ENCODE measurements at places on chromosomes 4 and X. TPM values are rescaled to one million over a fixed set of nuclear protein-coding genes. Genes with fewer than 3 reads are reported as not detected.

Gene CPEB2
- total RNA-seq = 13.8 TPM

Gene FATE1
- not detected for total RNA-seq

Gene GLRB
- total RNA-seq = 5.9 TPM

Gene SYP
- total RNA-seq = 0.75 TPM

Gene RS1
- total RNA-seq = not detected

Gene BCLAF3
- total RNA-seq = 9.6 TPM

Gene UGT8
- total RNA-seq = 2.2 TPM

Gene AKAP14
- not detected for total RNA-seq

Gene MRPL1
- 36.8 TPM for total RNA-seq

Gene ZDHHC15
- not detected for total RNA-seq

Gene WAS
- 0.37 TPM for total RNA-seq

- H3K36me3 ChIP-seq = no peaks in the 10 kb centered on the region
- H3K27me3 ChIP-seq = no peaks in the 10 kb centered on the region
- no peak overlapping the region for H3K4me3 ChIP-seq
- H3K4me1 ChIP-seq = peaks cover 7% of the 10 kb centered on the region
- DNase-seq = no peak
These were observed 349.8 kb downstream of the OPHN1 start for GRCh38 chrX:68083510-68083909.

DNA sequence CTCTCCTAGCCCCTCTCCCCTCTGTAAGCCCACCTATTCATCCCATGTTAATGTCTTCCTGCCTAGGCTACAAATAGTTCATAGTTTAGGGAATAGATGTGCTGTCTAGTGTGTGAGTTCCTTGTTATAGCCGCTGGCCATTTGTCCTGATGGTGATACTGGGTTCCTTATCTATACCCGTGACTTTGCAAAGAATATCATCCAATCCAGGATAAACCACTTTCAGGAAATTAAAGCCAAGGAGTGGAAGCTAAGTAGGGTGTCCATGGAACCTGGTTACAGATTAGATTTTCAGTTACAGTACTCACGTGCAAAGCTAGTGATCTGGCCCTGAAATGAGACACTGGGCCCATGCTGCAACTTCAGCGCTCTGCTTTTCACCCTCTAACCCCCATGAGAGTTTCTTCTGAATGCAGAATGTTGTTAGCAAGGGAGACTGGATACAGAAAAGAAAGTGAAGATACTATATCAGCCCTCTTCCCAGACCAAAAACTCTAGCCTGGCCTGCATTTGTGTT lies 111.4 kb downstream of the TMEM164 start:
- DNase-seq = no peak
- no peak overlapping the region for H3K4me3 ChIP-seq
- peaks cover 38% of the 10 kb centered on the region for H3K36me3 ChIP-seq
- no peak overlapping the region for H3K27ac ChIP-seq
- no peaks in the 10 kb centered on the region for H3K4me1 ChIP-seq
- H3K27me3 ChIP-seq = peaks cover 50% of the 10 kb centered on the region

DNA sequence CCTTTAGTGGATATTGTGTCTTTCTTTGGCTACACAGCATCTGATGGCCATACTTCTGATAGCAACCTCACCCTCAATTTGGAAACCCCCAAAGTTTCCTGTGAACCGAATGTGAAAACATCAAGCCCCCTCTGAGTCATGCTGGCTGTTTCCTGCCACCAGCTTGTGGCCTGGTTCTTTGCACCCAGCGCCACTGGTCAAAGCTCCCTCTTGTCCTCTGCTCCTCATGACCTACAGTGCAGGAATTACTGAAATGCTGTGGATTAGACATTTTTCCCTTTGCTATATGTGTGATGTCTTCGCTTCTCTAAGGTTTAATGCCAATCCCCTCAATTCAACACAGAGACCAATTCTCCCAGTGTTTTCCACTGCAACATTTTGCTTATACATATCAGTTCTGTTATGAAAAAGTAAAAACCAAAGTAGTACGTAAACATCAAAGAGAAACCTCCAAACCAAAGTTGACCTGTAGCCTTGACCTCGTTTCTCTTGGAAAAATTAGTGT lies 224.0 kb upstream of the TENM3 start:
- peaks cover 6% of the 10 kb centered on the region for H3K4me1 ChIP-seq
- H3K36me3 ChIP-seq = no peaks in the 10 kb centered on the region
- DNase-seq = no peak

- H3K36me3 ChIP-seq = no peaks in the 10 kb centered on the region
- DNase-seq = no peak
- no peaks in the 10 kb centered on the region for H3K27me3 ChIP-seq
- no peak overlapping the region for H3K4me3 ChIP-seq
- no peak overlapping the region for H3K27ac ChIP-seq
- H3K4me1 ChIP-seq = no peaks in the 10 kb centered on the region
These were observed 697.5 kb downstream of the FSTL5 start for GRCh38 chr4:161466316-161466715.

- H3K27ac ChIP-seq = no peak overlapping the region
- peak overlapping the region; percentile 50 for H3K4me3 ChIP-seq
- no peak for DNase-seq
These were observed 217.3 kb upstream of the GK2 start for GRCh38 chr4:79625361-79625760.

DNA sequence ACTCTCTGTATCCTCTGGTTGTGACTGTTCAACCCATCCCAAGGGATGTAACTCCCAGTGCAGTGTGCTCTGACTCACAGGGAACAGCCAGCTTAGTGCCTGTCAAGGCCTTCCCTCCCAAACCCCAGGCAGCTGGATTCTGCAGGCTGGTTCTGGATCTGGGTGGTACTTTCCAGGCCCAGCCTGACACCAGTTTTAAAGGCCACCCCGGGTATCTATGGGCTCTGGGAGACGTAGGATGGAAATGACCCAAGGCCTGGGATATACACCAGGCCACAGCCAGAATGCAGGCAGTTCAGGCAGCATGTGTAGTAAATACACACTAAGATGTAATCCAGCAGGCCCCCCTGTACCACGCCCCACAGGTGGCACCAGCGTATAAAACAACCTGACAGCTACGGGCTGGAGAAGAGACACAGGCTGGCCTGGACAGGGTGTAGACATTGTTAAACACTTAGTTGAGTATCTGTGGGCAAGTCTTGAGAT lies 64.2 kb downstream of the SPINK2 start:
- H3K27me3 ChIP-seq = no peaks in the 10 kb centered on the region
- peaks cover 30% of the 10 kb centered on the region for H3K4me1 ChIP-seq
- no peaks in the 10 kb centered on the region for H3K36me3 ChIP-seq
- H3K27ac ChIP-seq = peak overlapping the region; percentile 88
- H3K4me3 ChIP-seq = peak overlapping the region; percentile 34
- peak; percentile 72 for DNase-seq

DNA sequence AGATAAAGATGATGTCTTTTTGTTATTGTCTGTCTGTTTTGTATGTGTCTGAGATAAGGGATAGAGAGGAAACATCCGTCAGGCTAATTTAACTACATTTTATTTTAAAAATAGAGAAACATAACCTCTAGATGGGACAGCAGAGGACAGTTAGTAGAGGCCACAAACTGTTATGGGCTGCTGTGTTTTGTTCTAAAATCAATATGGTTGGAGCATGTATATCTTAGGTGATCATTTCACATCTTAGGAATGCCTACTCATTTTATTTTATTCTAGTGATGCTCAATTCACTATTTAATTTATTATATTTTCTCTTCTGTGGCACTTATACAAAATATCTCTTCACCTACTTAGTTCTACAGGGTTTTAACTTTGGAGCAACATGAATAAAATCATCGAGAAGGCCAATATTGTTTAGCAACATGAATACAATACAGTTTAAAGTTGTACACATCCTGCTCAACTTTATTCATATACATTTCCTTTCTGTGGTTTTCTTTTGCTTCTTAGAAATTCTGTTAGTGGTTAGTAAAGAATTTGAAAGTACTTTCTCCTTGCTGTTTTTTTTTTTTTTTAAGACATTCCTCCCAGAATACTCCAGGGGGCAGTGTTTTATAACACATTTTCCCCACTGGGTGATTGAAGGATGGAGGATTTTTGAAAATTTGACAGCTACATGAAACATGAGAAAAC lies 392.9 kb downstream of the UNC5C start:
- no peaks in the 10 kb centered on the region for H3K27me3 ChIP-seq
- no peak overlapping the region for H3K27ac ChIP-seq
- H3K4me3 ChIP-seq = peak overlapping the region; percentile 29

GRCh38 chr4:967113-968104 lies 6.0 kb downstream of the DGKQ start:
- H3K4me3 ChIP-seq = no peak overlapping the region
- peaks cover 5% of the 10 kb centered on the region for H3K4me1 ChIP-seq
- H3K27me3 ChIP-seq = no peaks in the 10 kb centered on the region
- H3K27ac ChIP-seq = no peak overlapping the region
- DNase-seq = no peak

DNA sequence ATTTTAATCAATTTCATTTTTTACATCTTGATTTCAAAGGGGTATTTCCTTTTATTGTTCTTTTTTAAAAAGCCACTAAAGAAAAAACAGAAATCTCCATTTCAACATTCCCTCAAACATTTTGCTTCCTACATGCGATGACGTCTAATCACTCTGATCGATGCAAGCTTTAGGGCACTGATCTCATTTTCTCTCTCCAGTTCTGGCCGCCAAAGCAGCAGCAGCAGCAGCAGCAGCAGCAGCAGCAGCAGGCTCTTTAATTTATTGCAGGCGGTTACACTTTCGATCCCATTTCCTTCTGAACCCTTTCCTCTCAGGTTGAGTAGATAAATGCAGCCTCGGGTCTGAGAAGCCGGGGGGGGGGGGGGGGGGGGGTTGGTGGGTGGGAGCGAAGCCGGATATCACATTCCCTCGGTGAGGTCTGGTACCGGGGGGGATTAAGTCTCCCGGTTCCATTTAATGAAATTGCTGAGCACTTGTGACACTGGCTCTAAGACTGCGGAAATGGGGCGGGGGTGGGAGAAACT lies 3.4 kb upstream of the PCDH7 start:
- peak; percentile 47 for DNase-seq
- H3K36me3 ChIP-seq = no peaks in the 10 kb centered on the region
- H3K4me1 ChIP-seq = peaks cover 11% of the 10 kb centered on the region
- H3K4me3 ChIP-seq = peak overlapping the region; percentile 75
- H3K27ac ChIP-seq = peak overlapping the region; percentile 65
- no peaks in the 10 kb centered on the region for H3K27me3 ChIP-seq

- H3K36me3 ChIP-seq = no peaks in the 10 kb centered on the region
These were observed 37.7 kb upstream of the FAT1 start for GRCh38 chr4:186761393-186761792.

GRCh38 chrX:110418316-110419235 lies 59.9 kb downstream of the RTL9 start:
- no peak overlapping the region for H3K4me3 ChIP-seq
- H3K27me3 ChIP-seq = peaks cover 89% of the 10 kb centered on the region
- peaks cover 7% of the 10 kb centered on the region for H3K4me1 ChIP-seq

DNA sequence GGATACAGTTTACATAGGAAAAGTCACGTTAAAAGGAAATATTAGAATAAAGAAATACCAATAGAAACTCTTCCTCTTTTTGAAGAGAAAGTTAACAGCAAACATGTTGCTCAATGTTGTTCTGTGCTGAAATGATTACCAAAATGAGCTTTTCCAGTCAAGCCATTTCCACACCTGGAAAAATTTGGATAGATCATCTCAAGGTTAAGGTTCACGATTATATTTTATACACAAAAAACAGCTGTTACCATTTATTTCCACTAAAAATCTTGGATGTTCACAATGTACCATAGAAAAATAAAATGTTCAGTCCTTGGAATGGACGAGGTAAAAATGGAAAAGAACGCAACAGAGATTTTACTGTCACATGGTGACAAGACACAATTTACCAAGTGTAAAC lies 218.7 kb downstream of the SCFD2 start:
- no peak for DNase-seq
- peaks cover 15% of the 10 kb centered on the region for H3K36me3 ChIP-seq
- H3K4me3 ChIP-seq = no peak overlapping the region
- H3K27me3 ChIP-seq = no peaks in the 10 kb centered on the region

GRCh38 chr4:109185548-109185947 lies 116.9 kb downstream of the COL25A1 start:
- no peaks in the 10 kb centered on the region for H3K36me3 ChIP-seq
- DNase-seq = no peak
- no peaks in the 10 kb centered on the region for H3K27me3 ChIP-seq
- H3K4me3 ChIP-seq = no peak overlapping the region
